ENCODE measurements at places on chromosomes 6 and 20. TPM values are rescaled to one million over a fixed set of nuclear protein-coding genes. Genes with fewer than 3 reads are reported as not detected.

The GABRR2 gene
- 0.12 TPM for total RNA-seq

The KHDC1L gene
- not detected for total RNA-seq

The ELOVL2 gene
- total RNA-seq: 1.3 TPM

The PRND gene
- total RNA-seq: not detected

The ABCF1 gene
- 70.5 TPM for total RNA-seq

The BPIFB4 gene
- not detected for total RNA-seq

The MAS1L gene
- total RNA-seq: not detected

The NXT1 gene
- total RNA-seq: 47.0 TPM

The SDC4 gene
- 239 TPM for total RNA-seq

The GLP1R gene
- total RNA-seq: not detected

The C20orf204 gene
- not detected for total RNA-seq

The EBF4 gene
- total RNA-seq: 2.5 TPM

The TPBG gene
- 25.7 TPM for total RNA-seq

- no peak for DNase-seq
Observed at GRCh38 chr6:21846541-21847451, 253.2 kb downstream of the SOX4 start.

GRCh38 chr6:128487746-128488145 is 32.7 kb downstream of the PTPRK start:
- DNase-seq: peak; percentile 66

GRCh38 chr6:97437087-97437486 is 154.1 kb upstream of the MMS22L start:
- DNase-seq: no peak

- DNase-seq: peak; percentile 90
Observed at GRCh38 chr6:122653094-122653493, 42.9 kb downstream of the PKIB start.

GRCh38 chr6:938271-938905 is 245.4 kb upstream of the EXOC2 start:
- DNase-seq: no peak

DNA sequence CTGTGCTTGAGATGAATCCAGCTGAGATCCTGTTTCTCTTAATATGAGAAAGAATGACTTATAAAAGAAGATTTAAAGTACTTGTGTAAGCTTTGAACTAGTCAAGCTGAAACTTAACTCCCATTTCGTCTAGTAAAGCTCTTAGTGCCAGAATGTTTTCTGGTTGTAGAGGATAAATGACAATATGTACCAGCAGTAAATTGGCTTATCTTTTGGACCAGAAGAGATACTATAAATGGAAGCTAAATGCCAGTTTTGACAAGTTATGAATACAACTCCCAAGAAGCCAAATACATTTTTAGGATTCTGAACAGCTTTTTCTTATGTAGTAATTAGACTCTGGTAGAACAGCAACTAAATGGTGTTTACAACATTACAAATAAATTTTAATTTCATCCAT is 608.7 kb downstream of the EYS start:
- no peak for DNase-seq

- peak; percentile 59 for DNase-seq
Observed at GRCh38 chr6:36853325-36853724, 14.1 kb upstream of the CPNE5 start.

DNA sequence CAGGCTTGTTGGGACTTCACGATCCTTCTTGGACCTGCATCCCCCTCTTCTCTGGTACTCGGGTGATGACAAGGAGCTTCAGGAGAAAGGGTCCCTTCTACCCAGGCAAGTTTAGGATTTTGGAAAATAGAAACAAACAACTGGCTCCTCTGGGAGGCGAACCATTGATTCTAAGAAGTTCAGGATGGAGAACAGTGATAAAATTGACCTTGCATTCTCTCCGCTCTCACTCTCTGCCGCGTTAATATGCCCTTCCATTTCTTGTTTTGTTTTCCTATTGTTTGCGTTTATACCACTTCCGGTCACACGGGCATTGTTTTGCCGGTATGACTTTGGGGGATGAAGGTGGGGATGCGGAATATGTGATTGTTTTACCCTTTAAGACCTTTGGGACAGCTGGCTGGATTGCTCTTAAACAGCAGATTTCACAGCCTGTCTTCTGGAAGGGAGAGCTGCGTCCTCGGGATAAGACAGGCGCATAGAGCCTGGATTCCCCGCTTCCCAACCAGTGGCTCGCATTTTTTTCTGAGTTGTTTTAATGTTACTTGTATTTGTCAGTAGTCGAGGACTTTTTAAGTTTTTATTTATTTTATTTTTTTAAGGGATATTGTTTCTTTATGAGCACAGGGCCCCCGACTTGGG is 144.3 kb upstream of the ZNF184 start:
- no peak for DNase-seq

- peak; percentile 52 for DNase-seq
Observed at GRCh38 chr6:11575408-11576033, 38.0 kb downstream of the TMEM170B start.

GRCh38 chr20:47466213-47466612 is 35.5 kb upstream of the NCOA3 start:
- no peak for DNase-seq

GRCh38 chr20:15316556-15316955 is 979.1 kb upstream of the FLRT3 start:
- DNase-seq: no peak

DNA sequence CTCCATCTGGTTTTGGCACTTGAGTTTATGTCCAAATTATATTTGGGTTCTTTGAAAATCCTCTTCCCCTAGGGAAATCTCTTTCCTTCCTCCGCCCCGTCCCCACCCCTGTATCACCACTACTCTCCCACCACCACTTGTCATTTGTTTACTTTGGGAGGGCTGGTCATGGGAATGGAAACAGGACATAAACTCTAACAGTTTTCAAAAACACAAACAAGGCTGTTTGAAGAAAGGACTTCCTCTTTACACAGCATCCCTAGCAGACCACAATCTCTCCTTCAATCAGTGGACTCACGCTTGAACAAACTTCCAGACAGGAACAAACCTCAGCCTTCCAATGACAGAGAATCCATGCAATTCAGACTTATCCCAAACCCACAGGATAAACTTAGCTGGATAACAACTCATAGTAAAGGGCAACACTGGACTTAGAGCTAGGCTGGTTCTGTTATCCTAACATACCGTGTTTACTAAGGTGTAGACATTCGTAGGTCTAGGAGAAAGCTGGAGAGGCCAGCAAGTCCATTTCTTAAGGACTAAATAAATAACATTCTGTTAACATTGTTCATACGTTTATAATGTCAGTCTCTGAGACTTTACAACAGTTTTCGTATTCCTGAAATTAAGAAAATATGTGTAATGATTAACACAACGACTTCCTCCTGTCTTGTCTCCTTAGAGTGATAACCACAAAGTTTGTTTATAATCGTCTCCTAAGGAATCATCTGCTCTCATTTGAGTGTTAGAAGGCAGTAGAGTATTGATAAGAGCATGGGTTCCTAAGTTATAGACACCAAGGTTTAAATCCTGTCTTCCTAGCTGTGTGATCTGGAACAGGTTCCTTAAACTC is 44.1 kb upstream of the CTAGE9 start:
- no peak for DNase-seq

DNA sequence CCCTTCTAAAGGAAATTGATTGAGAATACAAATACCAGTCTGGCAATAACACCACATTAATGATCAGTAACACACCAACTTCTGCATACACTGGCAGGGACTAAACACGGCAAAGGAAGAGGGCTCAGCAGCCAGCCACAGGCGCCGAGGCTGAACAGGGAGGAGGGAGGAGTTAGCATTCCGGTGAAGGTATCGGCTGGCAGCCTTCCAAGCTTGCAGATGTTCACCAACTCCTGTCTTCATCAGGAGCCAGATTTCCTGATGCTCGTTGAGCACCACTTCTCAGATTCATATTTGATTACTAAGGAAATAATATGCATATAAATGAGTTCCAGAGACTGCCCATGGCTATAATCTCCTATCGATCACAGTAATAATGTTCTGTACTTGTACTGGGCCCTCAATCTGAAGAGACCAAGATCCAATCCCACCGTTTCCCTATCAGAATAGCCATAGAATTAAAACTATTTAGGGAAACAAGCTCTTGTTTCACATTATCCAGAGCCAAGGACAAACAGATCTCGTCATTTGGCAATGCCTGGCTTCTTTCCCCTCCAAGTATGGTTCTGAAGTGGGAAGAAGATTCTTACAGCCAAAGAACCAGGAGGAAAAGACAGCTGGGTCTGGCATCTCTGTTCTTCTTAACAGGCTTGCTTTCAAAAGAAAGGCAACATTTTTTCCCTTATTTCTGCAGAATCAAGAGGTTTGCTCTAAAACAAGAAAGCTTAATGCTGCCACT is 42.2 kb downstream of the GFOD1 start:
- no peak for DNase-seq

DNA sequence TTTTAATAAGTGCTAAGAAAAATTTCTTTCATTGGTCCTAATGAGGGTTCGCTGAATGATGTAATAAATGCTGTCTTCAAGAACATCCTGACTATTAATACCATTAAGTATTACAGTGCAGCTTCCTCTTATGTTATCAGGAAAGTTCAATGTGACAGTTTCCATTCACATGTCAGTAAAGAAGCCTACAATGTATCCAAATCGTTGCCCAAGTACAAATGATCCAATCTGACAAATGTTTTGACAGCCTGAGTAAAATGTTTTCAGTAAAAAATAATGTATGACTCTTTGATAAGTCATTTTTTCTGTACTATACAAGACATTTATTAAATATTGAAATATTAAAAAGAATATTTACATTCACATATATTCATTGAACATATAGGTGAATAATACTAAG is 496.1 kb upstream of the MANEA start:
- DNase-seq: no peak

GRCh38 chr6:74596588-74596987 is 609.3 kb downstream of the COL12A1 start:
- no peak for DNase-seq

- no peak for DNase-seq
Observed at GRCh38 chr6:144580771-144581170, 295.6 kb downstream of the UTRN start.

DNA sequence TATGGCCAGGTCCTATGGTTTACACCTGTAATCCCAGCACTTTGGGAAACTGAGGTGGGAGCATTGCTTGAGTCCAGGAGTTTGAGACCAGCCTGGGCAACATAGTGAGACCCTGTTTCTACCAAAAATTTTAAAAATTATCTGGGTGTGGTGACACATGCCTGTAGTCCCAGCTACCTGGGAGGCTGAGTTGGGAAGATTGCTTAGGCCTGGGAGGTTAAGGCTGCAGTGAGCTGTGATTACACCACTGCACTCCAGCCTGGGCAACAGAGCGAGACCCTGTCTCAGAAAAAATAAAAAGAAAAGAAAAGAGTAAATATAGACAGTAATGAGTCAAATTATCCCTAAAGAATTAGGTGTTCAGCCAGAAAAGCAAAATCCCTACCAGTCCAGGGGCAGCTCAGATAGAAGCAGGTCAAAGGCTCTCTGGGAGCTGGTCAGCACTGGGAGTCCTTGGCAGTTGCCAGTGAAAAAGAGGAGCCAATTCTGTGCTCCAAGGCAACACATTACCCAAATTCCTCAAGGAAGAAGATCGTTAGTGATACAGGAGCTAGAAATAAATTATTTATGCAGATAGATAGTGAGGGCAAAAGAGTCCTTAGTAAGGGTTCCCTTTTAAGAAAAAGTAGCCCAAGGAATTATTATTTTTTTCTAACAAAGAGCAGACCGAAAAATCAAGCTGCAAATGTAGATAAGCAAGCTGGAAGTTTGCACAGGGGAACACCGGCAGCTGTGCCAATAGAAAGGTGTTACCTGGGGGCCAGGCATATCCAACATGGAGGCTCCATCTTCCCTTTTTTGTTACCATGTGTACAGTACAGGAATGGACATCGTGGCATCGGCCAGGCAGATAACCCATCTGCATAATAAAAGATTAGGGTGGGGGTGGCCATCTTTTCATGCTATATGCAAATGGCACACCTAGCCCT is 31.4 kb upstream of the SEC63 start:
- DNase-seq: no peak

Measured in epithelial cell of proximal tubule (primary cell).